Esophagus squamous epithelium (tissue), 5 donors: ENCODE measurements at places on chromosomes 5 and 9. TPM values are rescaled to one million over a fixed set of nuclear protein-coding genes. Genes with fewer than 3 reads are reported as not detected.
A peak's percentile ranks its signal among the peaks of the same experiment; 100 is the strongest.

Gene PLAC8L1
- total RNA-seq: not detected

DNA sequence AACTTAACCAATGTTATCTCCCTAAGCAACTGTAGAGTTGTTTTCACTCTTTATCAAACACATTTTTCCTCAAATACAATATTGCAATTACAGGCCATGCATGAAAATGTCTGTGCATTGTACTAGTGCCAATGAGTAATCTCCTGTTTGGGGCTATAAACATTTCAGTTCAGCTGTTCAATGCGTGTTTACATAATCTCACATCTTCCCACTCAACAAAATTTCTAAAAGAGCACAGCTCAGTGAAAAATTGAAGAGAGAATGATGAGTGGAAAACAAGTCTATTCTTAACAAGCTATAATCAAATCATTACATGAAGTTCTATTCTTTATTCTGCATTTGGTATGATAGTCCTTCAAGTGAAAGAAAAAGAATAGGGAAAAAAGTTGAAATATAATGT is 780.5 kb upstream of the CDH9 start:
- no peak for DNase-seq
- no peak overlapping the region for H3K27ac ChIP-seq
- H3K36me3 ChIP-seq: no peaks in the 10 kb centered on the region
- no peaks in the 10 kb centered on the region for H3K27me3 ChIP-seq
- H3K4me1 ChIP-seq: no peaks in the 10 kb centered on the region

- no peaks in the 10 kb centered on the region for H3K36me3 ChIP-seq
- no peaks in the 10 kb centered on the region for H3K27me3 ChIP-seq
- DNase-seq: no peak
- H3K27ac ChIP-seq: no peak overlapping the region
- H3K4me1 ChIP-seq: peaks cover 5% of the 10 kb centered on the region
- H3K4me3 ChIP-seq: no peak overlapping the region
These were observed 13.5 kb downstream of the FBP1 start for GRCh38 chr9:94625835-94626234.

- DNase-seq: no peak
- no peak overlapping the region for H3K27ac ChIP-seq
- no peak overlapping the region for H3K4me3 ChIP-seq
- no peaks in the 10 kb centered on the region for H3K27me3 ChIP-seq
- no peaks in the 10 kb centered on the region for H3K36me3 ChIP-seq
These were observed 244.0 kb downstream of the ARHGAP26 start for GRCh38 chr5:143014017-143014651.

- H3K36me3 ChIP-seq: peaks cover 26% of the 10 kb centered on the region
- no peaks in the 10 kb centered on the region for H3K27me3 ChIP-seq
- peaks cover 49% of the 10 kb centered on the region for H3K4me1 ChIP-seq
- peak overlapping the region; percentile 60 for H3K4me3 ChIP-seq
- peak overlapping the region; percentile 76 for H3K27ac ChIP-seq
These were observed 25.8 kb downstream of the FPGS start for GRCh38 chr9:127828262-127829031.
